Stimulated activated CD4-positive, alpha-beta T cell treated with anti-CD3 and anti-CD28 coated beads, Interleukin-2, amount 100 ng/mL, for 24 hours (primary cell): ENCODE measurements at places on chromosomes 11 and 22.
A peak's percentile ranks its signal among the peaks of the same experiment; 100 is the strongest.

GRCh38 chr11:43548916-43549315, 131.6 kb upstream of the HSD17B12 start:
- DNase-seq: no peak

GRCh38 chr11:995752-996420, 40.6 kb downstream of the MUC6 start:
- no peak for DNase-seq

DNA sequence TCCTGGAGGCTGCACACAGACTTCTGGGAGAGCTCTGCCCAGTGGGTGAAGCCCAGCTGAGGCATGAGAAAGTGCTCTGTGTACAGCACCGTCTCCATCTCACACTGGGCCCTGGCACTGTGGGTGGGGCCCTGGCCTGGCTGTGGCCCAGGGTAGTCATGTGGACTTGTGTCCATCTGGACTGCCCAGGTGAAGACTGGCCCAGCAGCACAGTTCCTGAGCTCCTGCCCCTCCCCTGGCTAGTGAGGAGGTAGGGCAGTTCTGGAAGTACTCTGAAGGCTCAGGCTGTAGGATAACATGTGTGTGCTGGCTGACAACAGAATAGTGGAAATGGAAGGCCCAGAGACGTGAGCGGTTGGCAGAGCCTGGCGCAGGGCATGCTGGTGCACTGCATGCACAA, 35.4 kb downstream of the RSPH14 start:
- DNase-seq: no peak

DNA sequence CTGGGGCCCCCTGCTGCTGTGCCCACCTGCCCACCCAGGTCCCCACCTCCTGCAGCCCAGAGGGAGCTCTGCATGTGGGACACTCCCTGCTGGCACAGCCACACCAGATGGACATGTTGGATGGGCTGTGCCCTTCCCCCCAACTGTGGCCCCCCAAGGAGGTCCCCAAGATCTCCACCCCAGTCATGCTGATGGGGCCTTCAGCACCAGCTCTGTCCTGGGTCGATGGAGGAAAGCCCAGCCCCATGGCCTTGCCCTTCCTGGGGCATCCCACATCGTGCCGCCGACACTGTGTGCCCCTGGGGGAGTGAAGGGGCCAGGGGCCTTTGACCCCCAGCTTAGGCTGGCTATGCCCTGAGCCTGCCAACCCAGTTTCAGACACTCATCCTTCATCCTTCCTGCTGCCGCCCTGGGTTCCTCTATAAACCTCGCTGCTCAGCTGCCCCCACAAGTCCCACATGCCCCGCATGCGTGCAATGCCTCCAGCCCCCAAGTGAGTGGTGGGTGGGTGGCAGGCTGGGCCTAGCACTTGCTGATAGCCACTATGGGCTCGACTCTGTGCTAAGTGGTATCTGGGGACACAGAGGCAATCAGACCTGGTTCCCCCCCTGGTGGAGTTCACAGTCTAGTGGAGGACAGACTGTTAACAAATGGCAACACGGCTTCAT, 3.9 kb upstream of the DPP3 start:
- DNase-seq: no peak

GRCh38 chr11:47253660-47254059, 4.1 kb upstream of the NR1H3 start:
- no peak for DNase-seq

- DNase-seq: peak; percentile 79
Measured at GRCh38 chr22:39388261-39389011, 11.1 kb upstream of the TAB1 start.

GRCh38 chr11:21289686-21290085, 620.3 kb downstream of the NELL1 start:
- no peak for DNase-seq

DNA sequence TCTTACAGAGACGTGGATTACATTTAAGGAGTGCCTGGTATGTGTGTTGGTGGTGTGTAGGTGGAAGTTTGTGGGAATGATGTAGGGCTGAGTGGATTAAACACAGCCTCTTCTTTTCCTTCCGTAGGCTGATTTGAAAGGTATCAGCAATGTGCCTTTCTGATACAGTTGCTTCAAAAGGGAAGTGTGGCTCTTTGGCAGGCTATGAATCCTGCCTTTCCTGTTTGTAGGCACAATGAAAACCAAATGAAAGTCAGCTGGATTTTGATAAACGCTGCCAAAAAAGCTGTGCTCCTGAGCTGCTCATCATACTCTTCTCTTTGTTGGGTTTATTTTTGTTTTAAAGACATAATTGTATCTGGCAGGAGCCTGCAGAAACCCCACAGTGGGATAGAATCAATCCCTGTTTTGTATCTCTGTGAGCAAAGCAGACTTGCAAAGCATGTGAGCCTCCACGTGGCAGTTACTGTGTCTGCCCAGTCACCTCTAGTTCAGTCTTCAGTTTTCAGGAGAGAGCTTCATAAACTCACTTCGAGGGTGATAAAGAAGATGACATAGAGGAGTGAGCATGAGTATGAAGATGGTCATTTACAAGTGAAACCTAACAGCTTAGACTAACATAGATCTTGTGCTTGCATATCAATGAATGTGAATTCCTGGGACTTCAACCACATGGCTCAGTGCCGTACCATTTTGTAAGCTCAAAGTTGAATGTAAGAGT, 655.7 kb upstream of the KIRREL3 start:
- DNase-seq: no peak

- no peak for DNase-seq
Measured at GRCh38 chr11:13053255-13053917, 44.3 kb downstream of the RASSF10 start.
